Thoracic aorta (tissue), 2 donors: ENCODE measurements at places on chromosomes 7 and 10. TPM values are rescaled to one million over a fixed set of nuclear protein-coding genes. Genes with fewer than 3 reads are reported as not detected.

GRCh38 chr10:108147346-108147745 lies 982.8 kb upstream of the SORCS1 start:
- H3K27me3 ChIP-seq = no peaks in the 10 kb centered on the region
- H3K4me1 ChIP-seq = no peaks in the 10 kb centered on the region
- no peak overlapping the region for H3K27ac ChIP-seq
- H3K4me3 ChIP-seq = no peak overlapping the region
- no peak for DNase-seq

GRCh38 chr10:99312501-99312900 lies 16.7 kb upstream of the CNNM1 start:
- DNase-seq = no peak
- H3K4me1 ChIP-seq = no peaks in the 10 kb centered on the region
- no peak overlapping the region for H3K27ac ChIP-seq

- no peak overlapping the region for H3K4me3 ChIP-seq
- peaks cover 3% of the 10 kb centered on the region for H3K4me1 ChIP-seq
- H3K27me3 ChIP-seq = peaks cover 31% of the 10 kb centered on the region
Observed at GRCh38 chr7:35255443-35256255, 1.7 kb upstream of the TBX20 start.

GRCh38 chr7:16210171-16210570 lies 211.2 kb downstream of the CRPPA start:
- no peak for DNase-seq
- no peak overlapping the region for H3K4me3 ChIP-seq
- no peak overlapping the region for H3K27ac ChIP-seq
- no peaks in the 10 kb centered on the region for H3K36me3 ChIP-seq

Gene FGL2
- total RNA-seq = 163 TPM

- no peaks in the 10 kb centered on the region for H3K4me1 ChIP-seq
- no peaks in the 10 kb centered on the region for H3K27me3 ChIP-seq
- H3K4me3 ChIP-seq = no peak overlapping the region
- H3K36me3 ChIP-seq = no peaks in the 10 kb centered on the region
Observed at GRCh38 chr10:124125305-124126116, 32.1 kb upstream of the CHST15 start.

DNA sequence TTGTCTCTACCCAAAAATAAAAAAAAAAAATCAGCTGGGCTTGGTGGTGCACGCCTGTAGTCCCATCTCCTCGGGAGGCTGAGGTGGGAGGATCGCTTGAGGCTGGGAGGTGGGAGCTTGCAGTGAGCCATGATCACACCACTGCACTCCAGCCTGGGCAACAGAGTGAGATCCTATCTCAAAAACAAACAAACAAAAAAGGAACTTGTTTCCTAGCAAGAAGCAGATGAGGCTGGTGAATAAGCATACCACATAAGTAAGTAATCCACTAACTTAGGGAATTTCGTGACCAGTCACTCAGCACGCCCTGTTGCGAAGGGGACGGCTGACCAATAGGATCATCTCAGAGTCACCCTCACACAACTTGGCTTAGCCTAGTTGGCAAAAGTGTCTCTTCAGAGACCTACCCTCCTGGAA lies 64.6 kb downstream of the CUX1 start:
- H3K36me3 ChIP-seq = no peaks in the 10 kb centered on the region
- H3K4me1 ChIP-seq = peaks cover 43% of the 10 kb centered on the region
- H3K27me3 ChIP-seq = no peaks in the 10 kb centered on the region
- H3K4me3 ChIP-seq = no peak overlapping the region

GRCh38 chr10:66223656-66224055 lies 702.2 kb upstream of the LRRTM3 start:
- H3K4me1 ChIP-seq = no peaks in the 10 kb centered on the region
- no peak for DNase-seq
- no peak overlapping the region for H3K27ac ChIP-seq
- H3K36me3 ChIP-seq = no peaks in the 10 kb centered on the region

Gene SBDS
- 202 TPM for total RNA-seq

- H3K4me1 ChIP-seq = peaks cover 25% of the 10 kb centered on the region
- no peaks in the 10 kb centered on the region for H3K36me3 ChIP-seq
- no peaks in the 10 kb centered on the region for H3K27me3 ChIP-seq
- no peak overlapping the region for H3K4me3 ChIP-seq
Observed at GRCh38 chr10:86644152-86644793, 10.1 kb upstream of the OPN4 start.

DNA sequence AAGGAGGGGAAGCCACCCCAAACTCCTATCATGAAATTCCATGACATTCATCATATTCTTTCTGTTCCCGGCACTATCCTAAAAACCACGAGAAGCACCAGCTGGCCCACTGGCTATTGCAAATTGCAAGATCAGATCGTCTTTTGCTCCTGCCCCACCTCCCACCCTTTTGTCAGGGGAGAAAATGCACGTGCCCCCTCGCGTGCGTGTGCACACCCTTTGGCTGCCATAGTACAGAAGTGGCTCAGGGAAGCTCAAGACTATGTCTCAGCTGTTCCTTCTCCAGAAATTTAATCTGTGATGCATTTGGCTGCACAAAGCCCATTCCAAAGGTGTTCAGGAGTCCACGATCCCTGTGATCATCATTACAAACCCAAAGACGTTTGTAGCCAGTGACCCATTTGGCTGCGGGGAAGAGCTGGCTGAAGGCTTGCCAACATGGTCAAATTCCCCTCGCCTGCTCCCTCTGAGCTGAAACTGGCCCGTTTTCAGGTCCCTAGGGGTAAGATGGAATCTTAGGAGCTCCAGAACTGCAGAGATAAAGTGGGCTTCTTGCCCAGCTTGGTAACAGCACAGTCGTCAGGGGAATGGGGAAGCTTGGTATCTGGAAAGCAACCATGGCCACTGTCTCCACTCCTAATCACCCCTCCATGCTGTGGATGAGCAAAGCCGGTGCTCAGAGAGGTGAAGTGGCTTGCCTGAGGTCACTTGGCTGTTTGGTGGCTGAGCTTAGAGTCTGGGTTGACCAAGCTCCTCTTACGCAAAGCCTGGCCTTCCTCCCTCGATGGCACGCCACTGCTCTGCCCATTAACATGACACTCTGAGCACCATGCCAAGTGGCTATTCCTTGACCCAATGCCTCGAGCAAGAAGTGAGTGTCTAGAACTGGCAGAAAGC lies 155.4 kb downstream of the NEURL1 start:
- DNase-seq = peak; percentile 53
- H3K36me3 ChIP-seq = no peaks in the 10 kb centered on the region
- peak overlapping the region; percentile 23 for H3K4me3 ChIP-seq
- H3K27ac ChIP-seq = peak overlapping the region; percentile 74

- H3K27me3 ChIP-seq = no peaks in the 10 kb centered on the region
- no peaks in the 10 kb centered on the region for H3K36me3 ChIP-seq
- H3K27ac ChIP-seq = no peak overlapping the region
- H3K4me3 ChIP-seq = no peak overlapping the region
Observed at GRCh38 chr10:132487241-132488135, 50.1 kb upstream of the INPP5A start.

DNA sequence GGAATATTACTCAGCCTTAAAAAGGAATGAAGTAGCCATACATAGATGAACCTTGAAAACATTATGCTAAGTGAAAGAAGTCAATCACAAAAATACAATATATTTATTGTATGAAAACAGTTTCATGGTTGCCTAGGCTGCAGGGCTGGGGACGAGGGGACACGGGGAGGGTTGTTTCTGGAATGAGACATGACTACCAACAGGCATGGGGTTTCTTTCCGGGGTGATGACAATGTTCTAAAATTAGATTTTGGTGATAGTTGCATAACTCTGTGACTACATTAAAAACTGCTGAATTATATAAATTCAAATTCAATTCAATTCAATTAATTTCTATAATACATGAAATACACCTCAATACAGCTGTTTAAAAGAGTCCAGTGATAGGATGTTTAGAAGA lies 88.0 kb downstream of the ARHGAP22 start:
- no peak for DNase-seq
- no peaks in the 10 kb centered on the region for H3K4me1 ChIP-seq
- no peaks in the 10 kb centered on the region for H3K36me3 ChIP-seq
- H3K4me3 ChIP-seq = no peak overlapping the region

GRCh38 chr7:17948526-17949238 lies 8.4 kb upstream of the SNX13 start:
- H3K27me3 ChIP-seq = no peaks in the 10 kb centered on the region
- no peaks in the 10 kb centered on the region for H3K36me3 ChIP-seq
- no peak overlapping the region for H3K4me3 ChIP-seq
- H3K4me1 ChIP-seq = no peaks in the 10 kb centered on the region

Gene ZNF485
- 3.5 TPM for total RNA-seq

- H3K4me3 ChIP-seq = no peak overlapping the region
- H3K27me3 ChIP-seq = no peaks in the 10 kb centered on the region
- no peaks in the 10 kb centered on the region for H3K4me1 ChIP-seq
- H3K27ac ChIP-seq = no peak overlapping the region
- no peak for DNase-seq
Observed at GRCh38 chr7:101545441-101546190, 83.5 kb downstream of the MYL10 start.

- H3K36me3 ChIP-seq = peaks cover 37% of the 10 kb centered on the region
- no peak for DNase-seq
- H3K27me3 ChIP-seq = no peaks in the 10 kb centered on the region
- H3K4me1 ChIP-seq = no peaks in the 10 kb centered on the region
Observed at GRCh38 chr10:43176271-43176670, 38.0 kb downstream of the CSGALNACT2 start.

GRCh38 chr10:71061472-71061871 lies 150.9 kb upstream of the UNC5B start:
- no peaks in the 10 kb centered on the region for H3K27me3 ChIP-seq
- H3K4me1 ChIP-seq = peaks cover 11% of the 10 kb centered on the region
- H3K27ac ChIP-seq = no peak overlapping the region
- no peak overlapping the region for H3K4me3 ChIP-seq
- DNase-seq = no peak
- H3K36me3 ChIP-seq = no peaks in the 10 kb centered on the region

DNA sequence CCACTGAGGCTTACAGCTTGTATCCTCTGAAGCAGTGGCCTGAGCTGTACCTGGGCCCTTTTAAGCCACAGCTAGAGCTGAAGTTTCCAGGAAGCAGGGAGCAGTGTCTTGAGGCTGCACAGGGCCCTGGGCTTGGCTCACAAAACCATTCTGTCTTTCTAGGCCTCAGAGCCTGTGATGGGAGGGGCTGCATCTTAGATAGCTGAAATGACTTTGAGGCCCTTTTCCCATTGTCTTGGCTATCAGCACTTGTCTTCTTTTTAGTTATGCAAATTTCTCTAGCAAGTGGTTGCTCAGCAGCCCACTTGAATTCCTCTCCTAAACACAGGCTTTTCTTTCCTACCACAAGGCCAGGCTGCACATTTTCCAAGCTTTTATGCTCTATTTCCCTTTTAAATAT lies 864.2 kb downstream of the REEP3 start:
- no peak overlapping the region for H3K4me3 ChIP-seq
- no peaks in the 10 kb centered on the region for H3K36me3 ChIP-seq
- no peaks in the 10 kb centered on the region for H3K27me3 ChIP-seq
- H3K4me1 ChIP-seq = no peaks in the 10 kb centered on the region

- H3K4me1 ChIP-seq = no peaks in the 10 kb centered on the region
- H3K27ac ChIP-seq = no peak overlapping the region
- H3K36me3 ChIP-seq = no peaks in the 10 kb centered on the region
- no peak for DNase-seq
- no peaks in the 10 kb centered on the region for H3K27me3 ChIP-seq
- H3K4me3 ChIP-seq = no peak overlapping the region
Observed at GRCh38 chr7:108145401-108145800, 15.2 kb upstream of the LAMB4 start.

- peak overlapping the region; percentile 37 for H3K27ac ChIP-seq
- H3K27me3 ChIP-seq = no peaks in the 10 kb centered on the region
- peak overlapping the region; percentile 75 for H3K4me3 ChIP-seq
- peak; percentile 20 for DNase-seq
Observed at GRCh38 chr7:132577206-132578049, 1.2 kb upstream of the PLXNA4 start.

DNA sequence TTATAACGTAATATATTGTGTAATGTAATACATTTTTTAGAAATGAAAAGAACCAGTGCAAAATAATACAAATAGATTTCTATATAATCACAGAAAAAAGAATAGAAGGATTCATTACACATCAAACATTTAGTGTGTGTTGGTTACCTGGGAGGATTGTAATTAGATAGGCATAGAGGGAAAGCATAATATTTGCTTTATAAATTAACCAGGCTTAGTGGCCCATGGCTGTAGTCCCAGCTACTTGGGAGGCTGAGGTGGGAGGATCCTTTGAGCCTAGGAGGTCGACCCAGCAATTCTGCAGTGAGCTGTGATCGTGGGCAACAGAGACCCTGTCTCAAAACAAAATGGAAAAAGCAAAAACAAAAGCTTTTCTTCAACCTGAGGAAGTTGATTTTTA lies 5.0 kb upstream of the CNOT4 start:
- H3K4me1 ChIP-seq = no peaks in the 10 kb centered on the region
- no peak for DNase-seq
- no peak overlapping the region for H3K4me3 ChIP-seq
- no peaks in the 10 kb centered on the region for H3K27me3 ChIP-seq
- no peak overlapping the region for H3K27ac ChIP-seq

Gene SFTPA1
- total RNA-seq = not detected
